ENCODE measurements at places on chromosomes 11 and 22. TPM values are rescaled to one million over a fixed set of nuclear protein-coding genes. Genes with fewer than 3 reads are reported as not detected.
A peak's percentile ranks its signal among the peaks of the same experiment; 100 is the strongest.

GRCh38 chr11:44964526-44965209 lies 14.0 kb upstream of the TP53I11 start:
- no peaks in the 10 kb centered on the region for H3K4me1 ChIP-seq
- no peaks in the 10 kb centered on the region for H3K36me3 ChIP-seq
- DNase-seq: no peak
- no peaks in the 10 kb centered on the region for H3K27me3 ChIP-seq

- H3K4me1 ChIP-seq: no peaks in the 10 kb centered on the region
- DNase-seq: no peak
- no peak overlapping the region for H3K27ac ChIP-seq
- no peaks in the 10 kb centered on the region for H3K36me3 ChIP-seq
Observed at GRCh38 chr11:129785383-129786111, 30.1 kb upstream of the TMEM45B start.

GRCh38 chr11:73761403-73761945 lies 600 bp upstream of the RAB6A start:
- DNase-seq: no peak
- peak overlapping the region; percentile 87 for H3K4me3 ChIP-seq
- H3K27me3 ChIP-seq: no peaks in the 10 kb centered on the region
- no peaks in the 10 kb centered on the region for H3K36me3 ChIP-seq
- peaks cover 14% of the 10 kb centered on the region for H3K4me1 ChIP-seq

GRCh38 chr11:17169876-17170275 lies 37.9 kb downstream of the PIK3C2A start:
- no peak overlapping the region for H3K27ac ChIP-seq
- H3K4me3 ChIP-seq: no peak overlapping the region
- H3K27me3 ChIP-seq: no peaks in the 10 kb centered on the region
- DNase-seq: no peak
- H3K4me1 ChIP-seq: no peaks in the 10 kb centered on the region
- no peaks in the 10 kb centered on the region for H3K36me3 ChIP-seq

GRCh38 chr22:27473533-27473932 lies 328.0 kb downstream of the MN1 start:
- H3K27me3 ChIP-seq: no peaks in the 10 kb centered on the region
- no peaks in the 10 kb centered on the region for H3K4me1 ChIP-seq
- H3K27ac ChIP-seq: no peak overlapping the region
- no peaks in the 10 kb centered on the region for H3K36me3 ChIP-seq
- DNase-seq: no peak
- H3K4me3 ChIP-seq: no peak overlapping the region

DNA sequence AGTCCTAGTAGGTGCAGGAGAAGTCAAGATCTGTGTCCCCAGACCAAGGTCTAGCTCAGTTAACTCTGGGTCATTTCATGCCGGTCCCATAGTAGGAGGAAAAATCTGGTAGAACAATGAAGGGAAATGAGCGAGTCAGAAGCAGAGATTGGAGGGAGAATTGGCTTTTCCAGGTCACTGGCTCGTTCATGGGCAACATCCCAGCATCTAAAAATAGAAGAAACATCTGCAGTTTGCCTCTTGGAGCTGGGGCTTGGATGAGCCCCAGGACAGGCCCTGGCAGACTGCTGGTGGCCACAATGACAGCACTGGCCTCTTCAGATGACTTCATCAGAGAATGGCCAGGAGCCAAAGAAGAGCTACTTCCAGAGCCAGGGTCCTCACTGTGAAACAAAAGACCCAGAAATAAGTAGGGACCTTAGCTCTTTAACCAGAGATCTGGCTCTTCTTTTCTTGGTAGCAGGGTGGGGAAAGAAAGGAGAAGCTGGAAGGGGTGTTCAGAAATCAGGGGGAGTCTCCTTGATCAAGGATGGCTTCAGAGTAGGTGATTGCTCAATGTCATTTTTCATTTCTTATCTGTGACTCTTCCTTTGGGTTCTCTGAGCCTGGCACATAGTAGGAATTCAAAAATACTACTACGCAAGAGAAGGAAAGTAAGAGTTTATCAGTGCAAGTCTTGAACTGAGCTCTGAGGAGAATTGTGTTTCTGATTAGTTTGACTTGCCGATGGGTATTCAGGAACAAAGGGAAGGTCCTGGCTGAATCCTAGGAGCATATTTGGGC lies 102.6 kb downstream of the TMPRSS5 start:
- H3K27me3 ChIP-seq: peaks cover 7% of the 10 kb centered on the region
- DNase-seq: no peak
- H3K27ac ChIP-seq: no peak overlapping the region
- H3K4me1 ChIP-seq: no peaks in the 10 kb centered on the region

Gene FOLR2
- 2.4 TPM for total RNA-seq

Gene FOXR1
- total RNA-seq: not detected

Gene OR51E1
- total RNA-seq: not detected

Gene IGHMBP2
- total RNA-seq: 41.4 TPM

Gene RIMBP3C
- 0.51 TPM for total RNA-seq

Data from naive thymus-derived CD4-positive, alpha-beta T cell (primary cell).